Activated naive CD8-positive, alpha-beta T cell treated with anti-CD3 and anti-CD28 coated beads, Interleukin-2, amount 10 ng/mL, durations not matched to agents 7 days and 5 days (primary cell): ENCODE measurements at places on chromosomes 16 and 17. TPM values are rescaled to one million over a fixed set of nuclear protein-coding genes. Genes with fewer than 3 reads are reported as not detected.

PRSS21 gene
- total RNA-seq = 5.6 TPM

GRCh38 chr16:4157376-4157825, 41.2 kb upstream of the ADCY9 start:
- H3K27me3 ChIP-seq = peaks cover 3% of the 10 kb centered on the region
- H3K36me3 ChIP-seq = no peaks in the 10 kb centered on the region
- peaks cover 3% of the 10 kb centered on the region for H3K4me1 ChIP-seq

GRCh38 chr16:53998024-53998810, 288.4 kb downstream of the IRX3 start:
- H3K4me3 ChIP-seq = no peak overlapping the region
- H3K27me3 ChIP-seq = no peaks in the 10 kb centered on the region
- DNase-seq = no peak
- no peak overlapping the region for H3K27ac ChIP-seq

CLDN9 gene
- total RNA-seq = not detected

TSPAN10 gene
- total RNA-seq = 0.36 TPM

SNAI3 gene
- total RNA-seq = 14.4 TPM

DNA sequence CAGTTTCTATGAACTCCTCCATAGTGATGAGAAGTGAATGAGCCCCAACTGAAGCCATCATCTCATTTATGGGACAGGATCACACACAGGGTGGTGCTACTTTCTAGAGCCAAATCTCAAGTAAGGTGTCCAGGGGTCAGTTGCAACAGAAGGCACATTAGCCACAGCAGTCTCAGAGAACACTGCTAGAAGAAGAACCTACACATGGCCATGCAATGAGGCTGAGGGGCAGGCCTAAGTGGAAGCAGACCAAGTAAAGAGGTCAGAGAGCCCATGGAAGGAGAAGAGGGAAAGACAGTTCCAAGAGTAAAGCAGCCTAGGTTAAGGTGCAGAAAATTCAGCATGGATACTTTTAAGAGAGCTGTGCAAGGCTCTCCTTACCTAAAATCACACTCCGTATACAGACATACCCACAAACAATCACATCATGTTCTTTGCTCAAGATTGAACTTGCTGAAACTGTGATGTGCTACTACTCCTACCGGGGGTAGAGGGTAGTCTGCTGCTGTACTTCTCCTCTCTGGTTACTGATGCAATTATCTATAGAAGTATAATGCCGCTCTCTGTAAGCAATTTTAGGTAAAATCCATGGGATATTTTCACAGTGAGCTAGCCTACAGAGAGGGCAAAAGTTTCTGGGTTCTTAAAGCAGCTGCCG, 1.7 kb downstream of the ABCA8 start:
- DNase-seq = no peak
- no peak overlapping the region for H3K4me3 ChIP-seq
- no peak overlapping the region for H3K27ac ChIP-seq
- H3K36me3 ChIP-seq = no peaks in the 10 kb centered on the region
- H3K4me1 ChIP-seq = no peaks in the 10 kb centered on the region

DNA sequence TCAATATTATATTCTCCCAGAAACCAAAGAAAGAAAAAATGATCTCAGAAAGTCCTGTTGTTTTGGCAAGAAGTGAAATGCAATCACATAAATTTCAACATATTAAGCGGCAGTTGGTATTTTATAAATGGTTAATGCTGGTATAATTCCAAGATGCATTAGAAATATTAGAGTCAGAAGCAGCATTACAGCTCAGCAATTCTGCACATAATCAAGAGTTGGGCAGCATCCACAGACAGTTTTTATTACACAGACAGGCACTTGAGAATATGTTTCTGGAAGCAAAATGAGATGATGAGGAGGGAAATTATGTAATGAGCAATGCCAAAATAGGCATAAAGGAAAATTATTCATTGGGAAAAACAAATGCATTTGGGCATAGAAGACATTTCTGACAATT, 148.1 kb downstream of the KCNJ2 start:
- H3K36me3 ChIP-seq = no peaks in the 10 kb centered on the region
- no peaks in the 10 kb centered on the region for H3K27me3 ChIP-seq
- no peak overlapping the region for H3K27ac ChIP-seq
- DNase-seq = no peak

DNA sequence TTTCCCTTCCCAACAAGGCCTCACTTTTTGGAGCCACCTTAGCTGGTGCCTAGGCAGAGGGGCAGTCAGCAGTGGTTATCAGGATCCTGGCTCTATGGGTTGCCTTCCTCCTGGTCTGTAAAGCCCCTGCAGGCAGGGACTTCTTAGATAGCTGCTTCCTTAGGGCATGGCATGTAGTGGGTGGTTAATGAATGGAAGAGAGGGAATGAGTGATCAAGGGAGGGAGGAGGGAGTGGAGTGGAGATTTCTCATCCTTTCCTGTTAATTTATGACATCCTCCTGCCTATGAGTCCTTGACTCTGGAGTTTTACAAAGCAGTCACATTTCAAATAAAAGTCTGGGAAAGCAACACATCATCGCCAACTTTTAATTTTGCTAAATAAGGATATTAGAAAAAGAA, 40.7 kb downstream of the SNX20 start:
- DNase-seq = no peak
- H3K27ac ChIP-seq = no peak overlapping the region
- H3K4me3 ChIP-seq = no peak overlapping the region

- H3K36me3 ChIP-seq = no peaks in the 10 kb centered on the region
- H3K27me3 ChIP-seq = peaks cover 45% of the 10 kb centered on the region
- H3K4me3 ChIP-seq = no peak overlapping the region
- peaks cover 22% of the 10 kb centered on the region for H3K4me1 ChIP-seq
- no peak overlapping the region for H3K27ac ChIP-seq
Measured at GRCh38 chr17:72588961-72589360, 468.1 kb downstream of the SOX9 start.
